ENCODE measurements at places on chromosomes 1 and 21. TPM values are rescaled to one million over a fixed set of nuclear protein-coding genes. Genes with fewer than 3 reads are reported as not detected.

DNA sequence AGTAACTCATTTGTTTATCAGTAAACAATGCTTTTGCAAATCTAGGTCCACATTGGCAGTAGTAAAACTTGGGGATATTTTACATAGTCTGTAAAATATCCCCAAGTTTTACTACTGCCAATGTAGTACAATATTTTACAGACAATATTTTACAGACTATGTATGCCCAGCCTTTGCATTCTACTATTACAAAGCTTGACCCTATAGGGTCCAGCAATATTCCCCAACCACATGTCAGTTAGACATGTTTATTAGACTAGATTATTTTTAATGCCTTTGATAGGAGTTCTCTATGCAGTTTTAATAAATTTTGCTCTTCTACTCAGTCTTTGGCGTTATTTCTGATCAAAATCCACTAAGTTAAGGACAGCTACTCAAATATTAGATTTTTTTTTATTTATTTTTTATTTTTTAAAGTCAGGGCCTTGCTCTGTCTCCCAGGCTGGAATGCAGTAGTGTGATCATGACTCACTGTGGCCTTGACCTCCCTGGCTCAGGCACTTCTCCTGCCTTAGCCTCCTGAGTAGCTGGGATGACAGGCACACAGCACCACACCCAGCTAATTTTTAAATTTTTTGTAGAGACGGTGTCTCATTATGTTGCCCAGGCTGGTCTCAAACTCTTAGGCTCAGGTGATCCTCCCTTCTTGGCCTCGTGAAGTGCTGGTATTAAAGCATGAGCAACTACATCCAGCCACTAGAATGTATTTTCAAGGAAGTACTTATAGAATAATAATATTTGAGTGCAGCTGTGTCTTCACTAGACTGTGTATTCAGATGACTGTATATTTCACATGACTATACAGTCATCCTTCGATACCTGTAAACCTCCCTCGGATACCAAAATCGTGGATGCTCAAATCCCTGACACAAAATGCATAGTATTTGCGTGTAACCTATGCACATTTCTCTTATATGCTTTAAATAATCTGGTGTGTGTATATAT, 19.8 kb downstream of the MIER1 start:
- no peak overlapping the region for H3K4me3 ChIP-seq
- H3K36me3 ChIP-seq: peaks cover 26% of the 10 kb centered on the region
- no peaks in the 10 kb centered on the region for H3K27me3 ChIP-seq
- H3K27ac ChIP-seq: peak overlapping the region; percentile 63

DNA sequence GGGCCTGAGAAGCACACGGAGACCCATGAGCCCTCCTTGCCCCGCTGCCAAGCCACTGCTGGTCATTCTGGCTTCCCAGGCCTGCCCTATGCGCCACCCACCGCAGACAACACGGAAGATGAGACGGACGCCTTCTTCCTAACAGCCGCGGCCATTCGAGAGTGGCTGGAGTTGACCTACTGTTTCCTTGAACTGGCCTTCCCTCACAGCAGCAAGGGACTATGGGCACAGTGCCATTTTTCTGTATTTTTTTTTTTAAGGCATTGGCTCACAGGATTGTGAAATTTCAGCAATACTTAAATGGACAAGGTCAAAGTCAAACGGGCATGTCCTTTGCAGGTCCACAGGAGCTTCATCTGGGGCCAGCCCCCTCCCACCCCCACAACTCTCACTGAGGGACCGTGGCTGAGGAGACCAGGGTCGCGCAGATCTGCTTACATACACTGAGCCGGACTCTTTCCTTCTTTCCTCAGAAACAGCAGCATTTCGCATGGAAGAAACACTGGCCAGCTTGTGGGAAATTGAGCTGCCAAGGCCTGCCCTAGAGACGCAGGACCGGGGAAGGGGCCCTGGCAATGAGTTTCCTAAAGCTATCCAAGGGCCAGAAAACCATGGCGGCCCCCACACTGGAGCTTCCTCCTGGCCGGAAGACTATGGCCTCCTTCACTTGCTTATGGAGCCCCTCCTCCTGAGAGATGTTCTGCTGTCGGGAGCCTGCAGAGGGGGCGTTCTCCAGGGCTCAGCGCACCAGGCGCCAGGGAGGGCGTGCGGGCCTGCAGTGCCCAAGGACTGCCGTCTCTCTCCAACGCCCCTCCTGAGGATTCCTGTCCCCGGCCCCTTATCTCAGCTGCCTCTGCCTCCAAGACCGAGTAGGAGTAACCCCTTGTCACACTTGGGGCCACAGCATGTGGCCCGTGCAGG, 98.9 kb downstream of the PGBD5 start:
- no peaks in the 10 kb centered on the region for H3K4me1 ChIP-seq
- H3K4me3 ChIP-seq: no peak overlapping the region
- no peak overlapping the region for H3K27ac ChIP-seq
- no peaks in the 10 kb centered on the region for H3K36me3 ChIP-seq
- no peak for DNase-seq

DNA sequence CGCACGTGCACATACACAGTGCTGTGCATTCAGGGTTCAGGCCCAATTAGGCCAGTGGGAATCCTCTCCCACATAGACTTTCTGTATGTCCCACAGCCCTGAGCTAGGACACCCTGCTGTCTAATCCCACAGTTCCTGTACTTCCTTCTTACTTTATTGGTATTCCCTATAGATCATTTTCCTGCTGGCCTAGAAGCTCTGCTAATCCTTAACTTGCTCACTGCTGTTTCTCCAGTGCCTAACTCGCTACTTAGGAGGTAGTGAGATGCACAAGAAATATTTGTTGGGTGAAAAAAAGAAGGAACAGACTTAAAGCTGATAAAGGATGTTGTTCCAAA, 34.1 kb upstream of the FHAD1 start:
- H3K27ac ChIP-seq: no peak overlapping the region
- peaks cover 4% of the 10 kb centered on the region for H3K4me1 ChIP-seq
- no peak for DNase-seq
- no peaks in the 10 kb centered on the region for H3K27me3 ChIP-seq
- no peak overlapping the region for H3K4me3 ChIP-seq

DNA sequence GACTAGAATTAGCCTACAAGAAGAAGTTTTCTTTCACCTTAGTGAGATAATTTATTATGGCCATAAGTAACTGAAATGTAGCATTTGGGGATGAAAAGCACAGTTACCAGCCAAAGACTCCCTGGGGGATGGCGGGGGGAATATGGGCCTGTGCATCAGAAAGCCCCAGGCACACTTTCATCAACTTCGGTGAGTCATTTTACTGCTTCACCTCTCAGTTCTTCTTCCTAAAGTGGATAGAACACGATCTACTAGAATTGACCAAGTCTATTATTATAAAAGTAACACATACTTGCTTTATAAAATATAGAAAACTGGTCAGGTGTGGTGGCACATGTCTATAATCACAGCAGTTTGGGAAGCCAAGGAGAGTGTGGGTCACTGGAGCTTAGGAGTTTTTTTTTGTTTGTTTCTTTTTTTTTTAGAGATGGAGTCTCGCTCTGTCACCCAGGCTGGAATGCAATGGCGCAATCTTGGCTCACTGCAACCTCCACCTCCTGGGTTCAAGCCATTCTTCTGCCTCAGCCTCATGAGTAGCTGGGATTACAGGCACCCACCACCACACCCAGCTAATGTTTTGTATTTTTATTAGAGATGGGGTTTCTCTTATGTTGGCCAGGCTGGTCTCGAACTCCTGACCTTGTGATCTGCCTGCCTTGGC, 141.8 kb downstream of the ZZZ3 start:
- DNase-seq: no peak
- no peaks in the 10 kb centered on the region for H3K36me3 ChIP-seq
- H3K4me3 ChIP-seq: no peak overlapping the region
- H3K27me3 ChIP-seq: no peaks in the 10 kb centered on the region
- H3K4me1 ChIP-seq: no peaks in the 10 kb centered on the region

GRCh38 chr1:72969461-72969860, 687.1 kb upstream of the NEGR1 start:
- H3K27me3 ChIP-seq: no peaks in the 10 kb centered on the region
- no peaks in the 10 kb centered on the region for H3K36me3 ChIP-seq
- H3K4me1 ChIP-seq: no peaks in the 10 kb centered on the region
- no peak for DNase-seq
- no peak overlapping the region for H3K4me3 ChIP-seq
- H3K27ac ChIP-seq: no peak overlapping the region

DNA sequence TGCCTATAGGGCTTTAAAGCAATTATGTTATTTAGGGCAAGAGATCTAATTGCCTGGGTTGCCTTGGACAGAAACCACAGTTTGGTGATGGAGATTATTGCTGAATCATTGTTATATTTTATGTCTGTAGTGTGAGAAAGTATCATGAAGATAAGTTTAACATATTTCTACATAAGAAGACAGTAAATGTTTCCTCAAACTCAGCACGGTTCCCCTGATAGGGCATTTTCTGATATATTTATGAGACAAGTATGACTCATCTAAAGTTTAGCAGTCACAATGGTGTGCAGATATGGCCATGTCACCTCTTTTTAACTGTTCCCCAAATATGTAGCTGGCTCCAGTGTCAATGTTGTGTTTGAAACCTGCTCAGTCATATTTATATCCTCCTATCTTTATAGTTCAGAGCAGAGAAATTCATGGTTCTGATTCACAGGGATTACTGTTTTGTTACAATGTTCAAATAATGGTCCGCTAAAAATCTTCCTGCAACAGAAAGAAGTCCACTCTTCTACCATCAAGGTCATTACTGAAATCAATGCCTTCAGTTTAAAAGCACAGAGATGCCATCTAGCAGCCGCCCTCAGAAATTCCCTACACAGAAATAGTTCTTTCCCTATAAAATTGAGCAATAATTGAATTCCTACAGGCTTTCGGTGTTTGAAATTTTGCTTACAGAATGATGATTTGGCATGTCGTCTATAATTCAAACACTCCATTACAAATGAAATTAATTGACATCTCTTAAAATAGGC, 3.7 kb downstream of the OLFM3 start:
- no peaks in the 10 kb centered on the region for H3K36me3 ChIP-seq
- no peaks in the 10 kb centered on the region for H3K4me1 ChIP-seq
- H3K27ac ChIP-seq: no peak overlapping the region
- H3K27me3 ChIP-seq: no peaks in the 10 kb centered on the region

DNA sequence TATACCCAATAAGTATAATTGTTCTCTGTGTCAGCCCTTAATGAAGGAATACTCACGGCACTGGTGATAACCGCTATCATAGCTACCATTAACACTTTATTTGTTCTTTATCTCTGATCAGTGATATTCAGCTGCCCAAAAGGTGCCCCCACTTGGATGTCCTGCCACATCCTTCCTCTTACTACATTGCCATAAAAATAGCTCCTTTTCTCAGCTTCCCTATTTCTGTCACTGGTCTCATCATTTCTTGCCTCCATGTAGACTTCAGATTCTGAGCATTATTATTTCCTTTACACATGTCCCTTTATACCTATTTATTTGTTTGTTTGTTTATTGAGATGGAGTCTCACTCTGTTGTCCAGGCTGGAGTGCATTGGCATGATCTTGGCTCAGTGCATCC, 2.7 kb upstream of the RAB29 start:
- no peak for DNase-seq
- peaks cover 4% of the 10 kb centered on the region for H3K4me1 ChIP-seq
- H3K27me3 ChIP-seq: no peaks in the 10 kb centered on the region
- H3K27ac ChIP-seq: no peak overlapping the region
- H3K36me3 ChIP-seq: no peaks in the 10 kb centered on the region
- H3K4me3 ChIP-seq: no peak overlapping the region

GRCh38 chr1:54096877-54097240, 43.5 kb downstream of the TCEANC2 start:
- no peaks in the 10 kb centered on the region for H3K4me1 ChIP-seq
- no peak for DNase-seq
- no peaks in the 10 kb centered on the region for H3K36me3 ChIP-seq
- H3K4me3 ChIP-seq: no peak overlapping the region

- DNase-seq: no peak
Measured at GRCh38 chr1:101161619-101162018, 75.2 kb upstream of the S1PR1 start.

- no peaks in the 10 kb centered on the region for H3K4me1 ChIP-seq
- H3K27me3 ChIP-seq: no peaks in the 10 kb centered on the region
- no peaks in the 10 kb centered on the region for H3K36me3 ChIP-seq
- no peak for DNase-seq
- H3K4me3 ChIP-seq: no peak overlapping the region
- H3K27ac ChIP-seq: no peak overlapping the region
Measured at GRCh38 chr1:62082456-62083363, 111.9 kb upstream of the L1TD1 start.

Gene KRTAP19-1
- total RNA-seq: not detected

Gene OLFML2B
- 6.6 TPM for total RNA-seq
